ENCODE measurements at places on chromosomes 13 and 19. TPM values are rescaled to one million over a fixed set of nuclear protein-coding genes. Genes with fewer than 3 reads are reported as not detected.

The FXYD1 gene
- 1.9 TPM for total RNA-seq

The RAX2 gene
- total RNA-seq = not detected

The ZMYM2 gene
- total RNA-seq = 200 TPM

The MRPL57 gene
- 15.2 TPM for total RNA-seq

The ZNF541 gene
- not detected for total RNA-seq

GRCh38 chr13:54185785-54186184, 1157.2 kb downstream of the OLFM4 start:
- H3K27ac ChIP-seq = no peak overlapping the region
- H3K27me3 ChIP-seq = no peaks in the 10 kb centered on the region
- no peak overlapping the region for H3K4me3 ChIP-seq
- H3K4me1 ChIP-seq = peaks cover 12% of the 10 kb centered on the region
- DNase-seq = peak; percentile 80

GRCh38 chr13:42762917-42763316, 18.5 kb upstream of the FAM216B start:
- H3K27ac ChIP-seq = no peak overlapping the region
- no peaks in the 10 kb centered on the region for H3K4me1 ChIP-seq
- no peak overlapping the region for H3K4me3 ChIP-seq
- no peak for DNase-seq
- H3K27me3 ChIP-seq = no peaks in the 10 kb centered on the region

- H3K4me1 ChIP-seq = no peaks in the 10 kb centered on the region
- H3K27ac ChIP-seq = peak overlapping the region; percentile 62
- H3K4me3 ChIP-seq = no peak overlapping the region
- peaks cover 7% of the 10 kb centered on the region for H3K27me3 ChIP-seq
- no peaks in the 10 kb centered on the region for H3K36me3 ChIP-seq
- no peak for DNase-seq
These were observed 340.0 kb downstream of the DNAJC15 start for GRCh38 chr13:43363156-43363953.

GRCh38 chr19:2221918-2222317, 14.2 kb downstream of the PLEKHJ1 start:
- no peak overlapping the region for H3K4me3 ChIP-seq
- DNase-seq = no peak
- no peaks in the 10 kb centered on the region for H3K27me3 ChIP-seq
- peaks cover 15% of the 10 kb centered on the region for H3K36me3 ChIP-seq

GRCh38 chr19:48444936-48445200, 915 bp upstream of the GRWD1 start:
- peak overlapping the region; percentile 95 for H3K4me3 ChIP-seq
- H3K36me3 ChIP-seq = peaks cover 24% of the 10 kb centered on the region
- H3K27ac ChIP-seq = no peak overlapping the region
- no peak for DNase-seq

- no peak overlapping the region for H3K4me3 ChIP-seq
- H3K27ac ChIP-seq = no peak overlapping the region
- H3K27me3 ChIP-seq = no peaks in the 10 kb centered on the region
- no peaks in the 10 kb centered on the region for H3K4me1 ChIP-seq
- no peaks in the 10 kb centered on the region for H3K36me3 ChIP-seq
These were observed 23.4 kb downstream of the RDH8 start for GRCh38 chr19:10036601-10037071.

DNA sequence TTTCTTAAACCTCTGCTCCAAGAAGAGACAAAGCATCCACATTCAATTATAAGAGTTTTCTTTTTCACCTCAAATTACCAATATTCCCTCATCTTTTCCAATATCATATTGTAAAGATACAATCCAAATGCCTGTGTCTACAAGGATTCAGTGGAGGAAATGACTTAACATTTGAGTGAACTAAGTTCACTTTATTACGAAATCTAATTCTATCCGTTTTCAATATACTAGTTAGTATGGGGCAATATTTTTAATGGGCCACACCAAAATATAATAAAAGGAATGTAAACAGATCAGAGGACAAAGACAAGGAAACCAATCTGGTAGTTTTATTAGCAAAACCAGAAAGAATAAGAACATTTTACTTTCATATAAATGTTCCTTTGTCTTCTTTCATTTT, 136.0 kb downstream of the DCLK1 start:
- no peak overlapping the region for H3K27ac ChIP-seq
- no peak overlapping the region for H3K4me3 ChIP-seq
- H3K27me3 ChIP-seq = no peaks in the 10 kb centered on the region

All from endodermal cell (in vitro differentiated cells).